ENCODE measurements at places on chromosomes 13 and 19.

GRCh38 chr13:113273851-113274590 is 23.0 kb upstream of the LAMP1 start:
- no peak for DNase-seq

- no peak for DNase-seq
Observed at GRCh38 chr19:1090731-1091543, 4.2 kb downstream of the POLR2E start.

GRCh38 chr13:113598081-113598410 is 13.5 kb downstream of the TFDP1 start:
- DNase-seq, result no peak

- no peak for DNase-seq
Observed at GRCh38 chr13:103282571-103283450, 216.6 kb upstream of the SLC10A2 start.

DNA sequence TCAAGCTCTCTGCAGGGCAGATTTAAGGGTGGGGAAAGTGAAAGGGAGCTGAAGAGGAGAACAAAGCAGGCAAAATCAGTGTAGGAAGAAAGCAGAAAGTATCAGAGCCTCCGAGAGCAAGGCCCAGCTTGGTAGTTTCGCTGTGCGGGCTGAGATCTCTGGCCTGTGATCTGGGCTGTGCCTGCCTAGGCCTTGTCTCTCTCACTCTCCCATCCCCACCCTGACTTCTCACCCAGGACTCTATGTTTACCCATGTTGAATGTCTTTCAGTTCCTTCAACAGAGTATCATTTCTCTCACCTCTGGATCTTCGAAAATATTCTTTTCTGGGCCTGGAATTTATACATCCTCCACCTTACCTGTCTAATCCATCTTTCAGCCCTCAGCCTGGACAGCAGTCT is 391.3 kb downstream of the FOXO1 start:
- DNase-seq, result no peak

- no peak for DNase-seq
Observed at GRCh38 chr19:18868380-18869022, 27.5 kb downstream of the CERS1 start.
